ENCODE measurements at places on chromosomes 2 and 18.

GRCh38 chr2:88307817-88308216 is 137.7 kb downstream of the THNSL2 start:
- no peak for DNase-seq

- DNase-seq = no peak
Measured at GRCh38 chr2:98396745-98397355, 47.8 kb upstream of the INPP4A start.

- DNase-seq = no peak
Measured at GRCh38 chr2:73911548-73912208, 15.0 kb upstream of the DGUOK start.

GRCh38 chr2:145090841-145091761 is 571.2 kb upstream of the ZEB2 start:
- DNase-seq = no peak

DNA sequence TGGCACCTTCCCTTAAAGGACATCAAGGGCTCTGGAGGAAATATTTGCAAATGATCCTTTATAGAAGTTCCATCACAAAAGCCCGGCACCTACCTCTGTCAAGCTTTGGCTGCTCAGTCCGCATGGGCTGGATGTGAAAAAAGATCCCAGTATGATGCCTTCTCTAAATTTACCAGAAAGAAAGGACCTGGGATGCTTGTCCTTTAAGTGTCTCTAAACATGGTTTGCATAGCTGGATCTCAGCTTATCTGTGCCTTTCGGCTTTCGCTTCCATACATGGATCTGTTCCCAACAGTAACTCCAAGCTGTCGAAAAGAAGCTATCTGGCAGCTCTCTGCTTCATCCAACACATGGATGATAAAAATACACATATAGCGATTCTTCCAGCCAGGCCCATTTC is 60.4 kb upstream of the SLC8A1 start:
- no peak for DNase-seq

- no peak for DNase-seq
Measured at GRCh38 chr2:68812251-68812650, 58.9 kb downstream of the BMP10 start.

GRCh38 chr2:106995556-106995955 is 109.6 kb upstream of the ST6GAL2 start:
- no peak for DNase-seq

DNA sequence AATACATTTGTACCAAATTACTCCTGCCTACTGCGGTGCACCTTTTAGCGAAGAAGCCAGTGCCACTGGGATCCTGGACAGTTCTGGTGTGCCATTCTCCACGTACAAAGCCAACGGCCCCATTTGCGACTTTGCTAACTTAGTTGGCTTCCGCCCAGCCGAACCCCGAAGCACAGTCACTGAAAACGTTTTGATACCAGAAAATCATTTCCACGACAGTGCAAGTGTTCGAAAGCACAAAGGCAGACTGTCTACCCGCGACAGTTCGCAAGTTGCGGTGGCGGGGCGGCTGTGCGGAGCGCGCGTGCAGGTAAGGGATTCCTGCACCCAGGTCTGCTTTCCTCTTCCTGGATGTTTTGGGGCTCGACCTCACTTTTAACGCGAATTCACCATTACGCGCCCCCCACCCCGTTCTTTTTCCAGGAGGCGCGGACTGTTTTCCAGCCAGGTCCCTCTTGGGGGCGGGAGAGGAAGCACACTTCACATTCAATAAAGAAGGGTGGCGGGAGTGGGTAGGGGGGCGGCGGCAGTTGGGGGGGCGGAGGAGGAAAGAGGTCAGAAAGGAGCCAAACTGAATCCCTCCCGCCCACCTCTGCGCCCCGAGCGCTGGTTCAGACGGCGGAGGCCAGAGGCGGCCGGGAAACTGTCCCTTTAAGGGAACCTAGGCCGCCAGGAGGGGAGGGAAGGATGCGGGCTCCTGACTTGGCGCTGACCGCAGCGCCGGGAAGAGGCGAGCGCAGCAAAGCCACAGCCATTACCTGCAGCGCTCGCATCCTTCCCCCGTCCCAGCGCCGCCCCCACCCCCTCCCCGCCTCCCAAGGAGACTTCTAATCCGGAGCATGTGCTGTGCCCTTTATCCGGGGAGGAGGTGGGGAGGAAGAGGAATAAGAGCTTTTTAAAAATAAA is 107.4 kb upstream of the KCTD1 start:
- DNase-seq = no peak

Measured in stimulated activated CD4-positive, alpha-beta T cell treated with anti-CD3 and anti-CD28 coated beads, Interleukin-12 subunit alpha, Interleukin-12 subunit beta, amount 100 ng/mL, for 48 hours (primary cell).